Breast epithelium (tissue), 4 donors: ENCODE measurements at places on chromosomes 2 and 18. TPM values are rescaled to one million over a fixed set of nuclear protein-coding genes. Genes with fewer than 3 reads are reported as not detected.
A peak's percentile ranks its signal among the peaks of the same experiment; 100 is the strongest.

The MC2R gene
- total RNA-seq = not detected

The WDFY1 gene
- 46.2 TPM for total RNA-seq

The ABCB11 gene
- 0.66 TPM for total RNA-seq

The TMEM163 gene
- 0.32 TPM for total RNA-seq

The CNDP1 gene
- 0.33 TPM for total RNA-seq

The ABCG5 gene
- not detected for total RNA-seq

The ARMC9 gene
- total RNA-seq = 18.0 TPM

The MBP gene
- total RNA-seq = 46.2 TPM

The FTCDNL1 gene
- total RNA-seq = 5.2 TPM

The B4GALT6 gene
- 3.0 TPM for total RNA-seq

DNA sequence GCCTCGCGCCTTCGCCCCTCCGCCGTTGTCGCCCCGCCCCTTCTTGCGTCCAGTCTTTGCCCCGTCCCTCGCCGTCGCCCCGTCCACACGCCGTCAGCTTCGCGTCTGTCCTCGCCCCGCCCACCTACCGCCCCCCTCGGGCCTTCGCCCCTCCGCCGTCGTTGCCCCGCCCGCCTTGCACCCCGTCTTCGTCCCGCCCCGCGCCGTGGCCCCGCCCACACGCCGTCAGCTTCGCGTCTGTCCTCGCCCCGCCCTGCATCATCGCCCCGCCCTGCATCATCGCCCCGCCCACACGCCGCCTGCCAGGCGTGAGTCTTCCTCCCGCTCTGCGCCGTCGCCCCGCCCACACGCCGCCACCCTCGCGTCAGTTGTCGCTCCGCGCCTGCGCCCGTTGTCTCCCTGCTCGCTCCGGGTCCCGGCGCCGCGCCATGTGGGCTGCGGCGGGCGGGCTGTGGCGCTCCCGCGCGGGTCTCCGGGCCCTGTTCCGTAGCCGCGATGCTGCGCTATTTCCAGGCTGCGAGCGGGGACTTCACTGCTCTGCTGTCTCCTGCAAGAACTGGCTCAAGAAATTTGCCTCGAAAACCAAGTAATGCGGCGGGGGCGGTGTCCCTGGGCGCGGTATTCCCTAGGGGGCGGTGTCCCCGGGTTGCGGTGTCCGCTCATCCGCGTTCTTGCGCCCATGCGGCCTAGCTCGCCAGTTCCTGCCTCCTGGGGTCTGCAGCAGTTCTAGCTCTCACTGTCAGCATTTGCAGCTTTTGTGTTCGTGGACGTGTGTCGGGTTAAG lies at the start of gene RBFA:
RBFA (plus strand) TSS at position 367 of the 784 bp plus-strand sequence; CDS start at position 429, 62 bp downstream.
- DNase-seq = peak; percentile 97

- DNase-seq = no peak
Observed at GRCh38 chr18:46152436-46152807, 48.2 kb downstream of the HAUS1 start.

GRCh38 chr2:240355001-240355891 lies 80.2 kb upstream of the GPC1 start:
- no peak for DNase-seq

DNA sequence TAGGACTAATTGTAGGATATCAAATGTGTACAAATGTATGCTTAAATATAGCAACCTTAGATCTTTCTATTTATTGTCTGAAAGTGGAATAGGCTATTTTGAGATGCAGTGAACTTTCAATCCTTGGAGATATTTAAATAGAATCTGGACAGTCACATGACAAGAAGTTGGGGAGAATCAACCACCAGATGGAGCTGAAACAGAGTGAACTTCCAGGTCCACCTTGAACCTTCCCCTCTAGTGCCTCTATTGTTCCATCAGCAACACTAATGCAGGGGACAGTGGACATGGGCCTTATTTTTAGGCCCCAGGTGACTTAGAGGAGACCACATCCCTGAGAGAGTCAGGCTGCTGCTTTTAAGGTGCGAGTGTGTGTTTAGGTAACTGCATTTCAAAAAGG lies 37.0 kb upstream of the CRIM1 start:
- no peak for DNase-seq

- DNase-seq = no peak
Observed at GRCh38 chr2:126793885-126794613, 104.6 kb upstream of the TEX51 start.

DNA sequence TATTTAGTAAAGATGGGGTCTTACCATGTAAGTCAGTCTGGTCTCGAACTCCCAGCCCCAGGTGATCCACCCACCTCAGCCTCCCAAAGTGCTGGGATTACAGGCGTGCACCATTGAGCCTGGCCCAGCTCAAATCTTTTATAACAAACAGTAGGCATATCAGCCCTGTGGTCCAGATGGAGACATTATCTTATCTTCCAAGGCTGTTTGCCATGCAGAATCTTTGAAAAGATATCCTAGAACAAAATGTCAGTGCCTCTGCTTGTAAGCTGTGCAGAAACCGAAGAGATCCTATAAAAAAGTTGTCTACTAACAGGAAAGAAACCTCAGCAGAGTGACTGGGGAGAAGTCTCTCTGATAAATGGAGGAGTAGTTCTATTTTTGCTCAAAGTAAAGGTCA lies 142.1 kb downstream of the PTH2R start:
- DNase-seq = no peak

DNA sequence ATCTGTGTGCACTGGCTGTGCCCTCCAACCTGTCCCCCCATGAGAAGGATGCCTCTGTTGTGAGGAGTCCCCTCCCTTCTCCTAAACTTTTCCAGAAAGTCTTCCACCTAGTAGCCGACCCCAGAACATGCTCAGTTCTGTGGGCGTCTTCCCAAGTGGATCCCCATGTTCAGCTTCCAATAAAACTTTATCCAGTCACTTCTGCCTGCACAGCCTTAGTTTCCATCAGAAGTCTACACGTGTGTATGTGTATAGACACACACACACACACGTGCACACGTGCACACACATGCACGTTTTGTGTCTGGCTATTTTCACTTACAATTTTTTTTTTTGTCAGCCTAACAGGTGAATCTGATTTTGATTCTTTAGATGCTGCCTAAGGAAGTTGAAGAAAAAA lies 115.1 kb downstream of the RTP5 start:
- DNase-seq = no peak

DNA sequence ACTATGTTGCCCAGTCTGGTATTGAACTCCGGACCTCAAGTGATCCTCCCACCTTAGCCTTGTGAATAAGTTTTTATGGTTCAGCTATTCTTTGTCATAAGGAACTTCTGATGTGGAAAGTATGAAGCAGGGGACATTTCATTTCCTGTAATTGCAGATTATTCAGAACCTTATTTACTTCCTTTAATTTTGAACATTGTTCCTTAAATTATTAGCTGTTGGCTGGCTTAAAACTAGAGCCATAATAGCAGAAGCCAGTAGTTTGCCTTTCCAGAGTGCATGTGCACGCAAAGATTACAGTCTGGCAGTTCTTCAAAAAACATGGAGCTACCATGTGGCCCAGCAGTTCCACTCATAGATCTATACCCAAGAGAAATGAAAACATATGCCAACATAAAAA lies 53.1 kb downstream of the PMS1 start:
- no peak for DNase-seq

DNA sequence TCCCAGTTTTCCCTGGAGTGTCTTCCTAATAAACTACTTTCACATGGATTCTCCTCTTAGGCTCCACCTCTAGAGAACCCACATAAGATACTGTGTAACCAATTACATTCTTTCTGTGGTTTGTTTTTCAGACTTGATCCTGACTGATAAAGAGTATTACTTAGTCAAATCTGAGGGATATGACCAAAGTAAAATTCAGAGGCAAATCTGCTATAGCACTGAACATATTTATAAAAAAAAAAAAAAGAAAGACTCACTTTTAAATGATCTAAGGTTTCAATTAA lies 13.9 kb downstream of the CKAP2L start:
- DNase-seq = no peak

DNA sequence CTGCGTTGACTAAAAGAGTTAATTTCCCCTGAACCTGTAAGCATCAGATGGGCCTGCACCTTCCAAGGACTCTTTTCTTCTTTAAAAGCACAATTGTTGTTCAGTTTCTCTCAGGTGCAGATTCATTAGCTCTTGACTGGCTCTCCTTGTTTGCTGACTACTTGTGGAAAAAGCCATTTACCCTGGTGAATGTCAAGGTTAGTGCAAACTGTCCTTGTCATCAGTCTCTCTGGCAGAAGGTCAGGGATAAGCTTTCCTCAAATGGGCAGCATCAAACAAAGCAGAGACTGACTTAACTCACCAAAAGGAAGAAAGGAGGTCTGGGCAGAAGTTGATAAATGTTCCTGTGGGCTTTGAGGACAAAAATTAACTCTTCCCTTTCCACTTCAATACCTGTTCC lies 922.7 kb downstream of the BCL11A start:
- no peak for DNase-seq

DNA sequence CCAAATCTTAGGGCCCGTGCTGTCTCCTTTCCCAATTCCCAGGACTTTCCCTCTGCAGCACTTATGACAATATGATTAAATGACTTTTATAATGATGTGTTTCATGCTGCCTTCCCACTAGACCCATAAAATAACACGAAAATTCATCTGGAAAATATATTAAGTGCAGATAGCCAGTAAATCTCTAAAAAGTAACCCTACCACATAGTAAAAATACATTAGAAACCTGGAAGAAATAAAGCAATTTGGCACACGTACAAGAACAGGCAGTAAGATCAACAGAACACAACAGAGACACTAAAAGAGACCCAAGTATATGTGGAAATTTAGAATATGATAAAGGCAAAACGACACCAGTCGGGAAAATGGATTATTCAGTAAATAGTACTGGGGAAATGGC lies 30.2 kb upstream of the POMC start:
- DNase-seq = no peak

DNA sequence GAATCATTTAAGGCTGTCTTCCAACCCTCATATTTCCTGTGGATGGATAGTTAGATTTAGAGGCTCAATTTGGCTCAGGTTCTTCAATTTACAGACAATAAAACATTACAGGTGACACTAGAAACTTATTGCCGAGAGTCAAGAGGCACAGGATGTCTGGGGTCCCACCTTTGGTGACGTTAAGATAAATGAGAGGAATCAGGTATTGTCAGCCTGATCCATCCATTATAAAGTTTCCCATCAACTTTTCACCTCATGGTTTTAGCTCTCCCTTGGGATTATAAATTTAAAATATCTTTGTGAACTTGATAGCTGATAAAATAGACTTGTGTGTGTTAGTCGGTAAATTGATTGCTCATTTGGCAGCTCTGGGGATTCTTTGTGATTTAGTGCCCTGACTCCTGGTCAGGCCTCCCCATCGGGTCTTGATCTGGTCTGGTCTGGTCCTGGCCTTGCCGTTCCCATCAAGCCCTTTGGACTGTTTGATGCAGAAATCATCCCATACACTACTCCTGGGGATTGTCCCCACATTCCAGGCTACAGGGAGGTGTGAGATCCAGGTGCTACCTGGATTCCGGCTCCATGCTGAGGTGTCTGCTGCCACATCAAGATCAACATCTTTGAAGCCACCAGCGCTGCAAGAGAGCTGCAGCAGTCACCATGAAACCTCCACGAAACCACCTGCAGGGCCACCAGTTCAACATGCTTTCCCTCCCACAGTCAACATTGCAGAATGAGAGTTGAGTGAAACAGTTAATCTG lies 130.9 kb downstream of the SH3BP4 start:
- DNase-seq = no peak

GRCh38 chr2:230770804-230771203 lies 58.2 kb downstream of the CAB39 start:
- DNase-seq = no peak

GRCh38 chr18:63240531-63241316 lies 78.8 kb downstream of the BCL2 start:
- no peak for DNase-seq

GRCh38 chr2:69201259-69201658 lies 185.8 kb downstream of the GFPT1 start:
- DNase-seq = no peak

GRCh38 chr18:59547581-59548182 lies 149.5 kb downstream of the CCBE1 start:
- peak; percentile 45 for DNase-seq

GRCh38 chr2:55163941-55164390 lies 68.1 kb downstream of the CLHC1 start:
- no peak for DNase-seq

- no peak for DNase-seq
Observed at GRCh38 chr18:36083729-36084128, 16.4 kb upstream of the RPRD1A start.
